ENCODE measurements at places on chromosomes 1 and 21. TPM values are rescaled to one million over a fixed set of nuclear protein-coding genes. Genes with fewer than 3 reads are reported as not detected.

OPTC gene
- total RNA-seq, result not detected

GABRD gene
- total RNA-seq, result 1.0 TPM

KCNJ9 gene
- total RNA-seq, result 0.06 TPM

IPO9 gene
- total RNA-seq, result 23.2 TPM

IL22RA1 gene
- 0.27 TPM for total RNA-seq

C1QA gene
- total RNA-seq, result 675 TPM

CTNNBIP1 gene
- 40.7 TPM for total RNA-seq

MOV10 gene
- total RNA-seq, result 9.6 TPM

ENSA gene
- 186 TPM for total RNA-seq

HSPB7 gene
- 5,375 TPM for total RNA-seq

Measured in heart left ventricle (tissue), 16 donors.